ENCODE measurements at places on chromosomes 3 and 15.
A peak's percentile ranks its signal among the peaks of the same experiment; 100 is the strongest.

DNA sequence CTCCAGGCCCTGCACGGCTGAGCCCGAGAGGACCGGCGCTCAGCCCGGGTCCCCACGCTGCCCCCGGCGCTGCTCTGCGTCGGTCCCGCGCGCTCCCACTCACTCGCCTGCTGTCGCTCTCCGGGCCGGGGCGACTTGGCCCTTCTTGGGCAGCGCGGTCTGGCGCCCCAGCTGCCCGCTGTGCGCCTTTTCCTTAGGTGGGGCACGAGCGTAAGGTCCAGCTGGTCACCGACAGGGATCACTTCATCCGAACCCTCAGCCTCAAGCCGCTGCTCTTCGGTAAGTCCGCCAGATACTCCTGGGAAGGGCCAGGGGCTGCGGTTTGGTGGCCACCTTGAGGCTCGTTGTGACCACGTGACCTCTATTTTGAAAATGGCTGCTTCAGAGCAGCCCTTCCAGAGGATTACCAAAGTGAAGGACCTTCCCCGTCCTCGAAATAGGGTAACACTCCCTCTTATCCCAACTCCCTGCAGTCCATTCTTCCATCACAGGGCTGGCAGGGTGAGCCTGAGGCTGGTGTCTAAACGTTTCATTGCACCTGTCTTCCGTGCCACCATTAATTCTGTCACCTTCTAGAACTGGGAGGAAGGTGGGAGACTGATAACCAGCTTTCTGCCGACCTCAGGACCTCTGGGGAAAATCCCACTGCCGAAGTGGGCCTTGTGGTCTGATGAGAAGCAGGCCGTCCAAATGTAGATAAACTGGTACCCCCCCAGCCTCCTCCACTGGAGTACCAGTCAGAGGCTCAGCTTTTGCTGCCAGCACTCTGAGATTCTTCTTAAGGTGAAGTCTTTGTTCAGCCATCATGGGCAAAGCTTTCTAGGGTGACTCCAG, 812 bp downstream of the P4HTM start:
- peak; percentile 33 for DNase-seq

DNA sequence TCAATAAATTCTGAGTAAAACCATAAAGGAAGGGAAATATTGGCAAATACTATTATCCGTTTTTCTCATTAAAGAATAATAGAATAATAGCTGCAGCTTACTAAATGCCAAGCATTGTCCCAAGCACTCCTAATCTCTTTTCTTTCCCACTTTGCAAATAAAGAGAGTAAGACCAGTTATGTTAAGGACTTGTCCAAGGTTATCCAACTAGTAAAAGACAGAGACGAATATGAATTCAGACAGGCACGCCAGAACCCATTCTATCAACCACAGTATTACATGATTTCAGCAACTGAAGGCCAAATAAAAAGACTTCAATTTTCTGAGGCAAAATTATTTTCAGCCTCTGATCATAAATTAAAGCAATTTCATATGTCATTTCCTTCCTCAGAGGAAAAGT, 235.5 kb downstream of the STAG1 start:
- no peak for DNase-seq

GRCh38 chr3:69178838-69179739, 56.7 kb upstream of the LMOD3 start:
- no peak for DNase-seq

GRCh38 chr15:70492240-70493177, 270.8 kb downstream of the UACA start:
- peak; percentile 85 for DNase-seq

- DNase-seq, result no peak
Observed at GRCh38 chr3:180322829-180323228, 279.1 kb upstream of the TTC14 start.

- no peak for DNase-seq
Observed at GRCh38 chr15:36933255-36933990, 166.9 kb downstream of the MEIS2 start.

- DNase-seq, result no peak
Observed at GRCh38 chr15:78537266-78537905, 2.9 kb upstream of the PSMA4 start.

Data from activated T-helper 2 cell treated with anti-CD3 and anti-CD28 coated beads, Interferon-gamma antibody, Interleukin-2, Interleukin-4, amounts not matched to agents 10 μg/mL and 5 μg/mL and 100 μg/mL, durations not matched to agents 14 hours and 24 hours and 36 hours (primary cell).